Sigmoid colon (tissue), 7 donors: ENCODE measurements at places on chromosomes 2 and 18.

- DNase-seq, result no peak
Observed at GRCh38 chr2:235705296-235705695, 211.5 kb downstream of the AGAP1 start.

DNA sequence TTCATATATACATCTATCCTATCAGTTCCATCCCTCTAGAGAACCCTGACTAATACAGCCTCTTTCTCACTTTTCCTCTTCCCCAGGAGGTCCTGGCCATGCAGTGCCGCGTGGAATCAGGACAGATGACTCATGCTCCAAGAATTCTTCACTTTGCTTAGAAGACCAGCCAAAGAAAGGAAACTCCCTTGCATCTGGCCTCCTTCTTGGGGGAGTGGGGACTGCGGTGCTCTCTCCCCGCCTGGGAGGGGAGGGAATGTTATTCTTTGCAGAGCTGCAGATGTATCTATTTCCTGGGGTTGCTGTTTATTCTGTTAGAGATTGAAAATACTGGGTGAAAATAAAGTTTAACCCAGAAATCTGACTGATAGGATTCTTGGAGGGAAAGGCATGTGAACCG is 111.5 kb upstream of the SH3BP4 start:
- DNase-seq, result no peak

- DNase-seq, result no peak
Observed at GRCh38 chr2:70145851-70146739, 44.7 kb downstream of the C2orf42 start.

DNA sequence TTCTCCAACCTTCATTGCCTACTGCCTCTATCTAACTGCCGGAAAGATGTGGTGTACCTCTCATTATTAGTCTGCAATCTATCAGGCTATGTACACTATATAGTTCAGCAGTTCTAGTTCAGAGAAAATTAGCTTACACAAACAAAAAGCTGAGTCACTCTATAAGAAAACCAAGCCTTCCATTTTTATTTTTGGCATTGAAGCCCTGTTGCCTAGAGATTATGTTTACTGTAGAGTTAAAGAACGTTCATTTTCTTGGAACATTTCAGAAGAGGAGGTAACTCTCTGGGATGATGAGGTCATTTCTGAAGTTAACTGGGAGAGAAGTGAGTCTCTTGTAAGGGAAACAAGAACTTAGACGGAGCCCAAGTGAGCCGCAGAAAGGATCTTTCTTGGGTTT is 133.5 kb downstream of the FAM124B start:
- no peak for DNase-seq

- no peak for DNase-seq
Observed at GRCh38 chr2:217930761-217931563, 71.8 kb downstream of the TNS1 start.

DNA sequence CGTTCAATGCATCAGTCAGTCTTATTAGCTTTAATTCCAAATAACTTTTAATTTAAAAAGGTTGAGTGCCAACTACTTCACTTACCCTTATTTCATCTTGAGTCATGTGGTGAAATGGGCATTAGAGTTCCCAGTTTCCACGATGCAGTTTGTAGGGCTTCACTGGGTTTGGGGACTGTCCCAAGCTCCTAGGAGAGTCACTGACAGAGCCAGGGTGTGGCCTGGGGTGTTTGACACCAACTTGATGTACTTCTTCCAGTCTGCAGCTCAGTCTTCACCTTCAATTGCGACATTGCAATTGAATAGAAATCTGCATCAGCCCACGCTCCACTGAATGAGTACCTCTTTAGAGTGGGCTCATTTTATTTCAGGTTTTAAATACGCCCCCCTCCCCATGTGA is 165.3 kb downstream of the ARL4C start:
- no peak for DNase-seq

GRCh38 chr2:46448111-46448510 is 31.3 kb upstream of the TMEM247 start:
- DNase-seq, result no peak

GRCh38 chr18:68847219-68847837 is 49.4 kb downstream of the CCDC102B start:
- no peak for DNase-seq

DNA sequence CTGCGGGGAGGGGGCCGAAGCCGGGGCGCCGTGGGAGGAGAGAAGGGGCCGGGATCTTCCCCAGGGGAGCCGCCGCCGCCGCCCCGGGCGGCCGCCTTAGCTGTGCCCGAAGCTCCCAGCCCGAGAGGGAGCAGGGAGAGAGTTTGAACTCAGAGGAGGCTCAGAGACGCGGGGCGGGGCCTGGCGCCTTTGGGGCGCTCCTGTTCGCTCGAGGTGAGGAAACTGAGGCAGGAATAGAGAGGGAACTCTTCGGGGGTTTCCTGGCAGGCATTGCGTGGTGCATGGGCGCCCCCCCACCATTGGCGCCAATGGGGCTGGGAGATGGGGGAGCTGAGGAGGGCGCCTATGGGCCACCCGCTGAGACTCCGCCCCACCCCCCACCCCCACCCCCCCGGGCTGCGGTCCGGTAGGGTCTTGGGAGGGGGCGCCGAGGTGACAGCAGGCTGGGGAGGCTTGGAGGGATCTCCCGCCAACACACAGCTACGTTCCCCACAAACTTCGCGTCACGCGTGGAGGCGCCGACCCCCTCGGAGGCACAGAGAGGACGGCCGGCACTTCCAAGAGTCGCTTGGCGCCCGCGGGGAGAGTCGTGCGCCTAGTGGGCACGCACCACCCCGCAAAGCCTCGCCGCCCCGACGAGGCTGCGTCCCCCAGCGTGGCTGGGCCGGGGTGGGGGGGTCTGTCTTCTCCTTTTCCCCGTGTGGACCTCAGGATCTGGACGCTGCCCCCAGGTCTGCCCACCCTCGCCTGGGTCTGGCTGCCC is 680 bp downstream of the CTDSP1 start:
- DNase-seq, result peak; percentile 79

DNA sequence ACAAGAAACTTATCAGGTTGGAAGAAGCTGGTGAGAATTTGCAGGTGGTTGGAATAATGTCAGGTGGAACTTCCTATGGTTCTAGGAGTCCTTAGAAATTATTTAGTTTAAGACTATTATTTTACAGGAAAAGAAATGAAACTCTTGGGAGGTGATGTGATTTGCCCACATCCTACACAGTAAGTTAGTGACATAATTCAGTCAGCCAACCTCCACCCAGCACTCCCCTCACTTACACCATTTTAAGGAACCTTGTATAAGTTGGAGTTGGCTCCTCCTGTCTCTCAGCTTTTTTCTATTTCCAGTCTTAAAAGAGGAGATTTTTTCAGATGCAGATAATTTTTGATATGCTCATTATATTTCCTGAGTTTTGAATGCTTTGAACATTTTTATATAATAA is 86.4 kb downstream of the SKA1 start:
- DNase-seq, result no peak

- DNase-seq, result no peak
Observed at GRCh38 chr2:35978218-35978617, 377.4 kb upstream of the CRIM1 start.

- DNase-seq, result no peak
Observed at GRCh38 chr2:61354543-61355197, 116.2 kb downstream of the USP34 start.

DNA sequence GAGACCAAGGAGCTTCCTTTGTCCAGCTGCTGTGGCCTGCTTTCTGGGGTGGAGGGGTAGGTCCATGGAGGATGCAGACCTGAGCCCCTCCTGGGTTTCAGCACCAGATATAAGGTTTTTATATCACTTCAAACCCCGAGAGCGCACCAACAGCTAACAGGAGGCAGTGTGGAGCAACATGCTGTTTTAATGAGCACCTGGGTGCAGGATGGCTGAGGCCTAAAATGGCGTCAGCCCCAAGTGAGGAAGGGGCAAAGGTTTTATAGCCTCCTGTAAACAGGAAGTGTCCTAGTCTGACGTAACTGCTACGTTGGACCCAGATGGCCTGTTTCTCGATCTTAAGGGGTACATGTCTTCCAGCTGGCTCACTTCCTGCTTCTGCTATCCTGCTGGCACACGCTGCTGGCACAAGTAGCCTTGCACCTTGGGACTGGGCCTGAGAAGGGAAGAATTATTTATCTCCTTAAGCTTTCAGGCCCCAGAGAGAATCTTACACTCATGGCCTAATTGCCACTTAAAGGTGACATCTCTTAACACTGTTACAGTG is 11.4 kb upstream of the REG1B start:
- no peak for DNase-seq

DNA sequence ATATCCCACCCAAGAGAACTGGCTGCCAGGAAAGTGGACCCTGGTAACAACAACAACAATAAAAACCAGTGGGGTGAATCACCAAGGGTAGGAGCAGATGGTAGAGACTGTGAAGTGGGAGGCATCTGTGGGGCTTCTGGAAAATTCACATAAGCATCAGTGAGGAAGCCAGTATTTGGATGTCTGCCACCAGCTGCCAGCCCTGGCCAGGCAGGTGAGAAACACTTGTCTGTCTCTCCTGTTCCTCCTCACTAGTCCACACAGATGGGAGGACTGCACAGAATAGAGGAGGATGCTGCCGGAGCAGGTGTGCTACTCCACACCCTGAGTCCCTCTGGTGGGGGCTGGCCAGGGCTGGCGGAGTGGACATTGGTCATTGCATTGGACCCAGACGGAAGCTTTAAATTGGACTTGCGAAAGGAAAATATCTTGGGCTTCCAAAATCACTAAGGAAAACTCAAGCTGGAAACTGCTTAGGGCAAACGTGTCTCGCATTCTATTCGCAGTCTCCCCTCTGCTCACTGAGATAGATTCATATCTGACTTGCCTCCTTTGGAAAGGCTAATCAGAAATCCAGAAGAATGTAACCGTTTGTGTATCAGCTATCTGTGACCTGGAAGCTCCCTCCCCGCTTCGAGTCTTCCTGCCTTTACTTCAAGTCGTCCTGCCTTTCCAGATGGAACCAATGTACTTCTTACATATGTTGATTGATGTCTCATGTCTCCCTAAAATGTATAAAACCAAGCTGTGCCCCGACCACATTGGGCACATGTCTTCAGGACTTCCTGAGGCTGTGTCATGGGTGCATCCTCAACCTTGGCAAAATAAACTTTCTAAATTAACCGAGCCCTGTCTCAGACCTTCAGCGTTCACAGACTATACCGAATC is 69.1 kb downstream of the NAB1 start:
- DNase-seq, result no peak
